ENCODE measurements at places on chromosomes 3 and 15. TPM values are rescaled to one million over a fixed set of nuclear protein-coding genes. Genes with fewer than 3 reads are reported as not detected.

Gene RAMAC
- polyA plus RNA-seq = 30.9 TPM

Gene UROC1
- polyA plus RNA-seq = 0.10 TPM

Gene SLC6A1
- polyA plus RNA-seq = 2.4 TPM

Gene ZNF860
- polyA plus RNA-seq = 0.47 TPM

Gene GOLGA8G
- 0.13 TPM for polyA plus RNA-seq

Gene ITPKA
- polyA plus RNA-seq = 0.51 TPM

Gene STX19
- 0.11 TPM for polyA plus RNA-seq

Gene PLSCR5
- not detected for polyA plus RNA-seq

Gene MAP6D1
- 41.3 TPM for polyA plus RNA-seq

Gene PAQR9
- 0.08 TPM for polyA plus RNA-seq
